EL (cell line): ENCODE measurements at places on chromosomes 2 and 18.

GRCh38 chr2:131105950-131106801 lies 1.0 kb downstream of the PLEKHB2 start:
- peak; percentile 61 for DNase-seq

DNA sequence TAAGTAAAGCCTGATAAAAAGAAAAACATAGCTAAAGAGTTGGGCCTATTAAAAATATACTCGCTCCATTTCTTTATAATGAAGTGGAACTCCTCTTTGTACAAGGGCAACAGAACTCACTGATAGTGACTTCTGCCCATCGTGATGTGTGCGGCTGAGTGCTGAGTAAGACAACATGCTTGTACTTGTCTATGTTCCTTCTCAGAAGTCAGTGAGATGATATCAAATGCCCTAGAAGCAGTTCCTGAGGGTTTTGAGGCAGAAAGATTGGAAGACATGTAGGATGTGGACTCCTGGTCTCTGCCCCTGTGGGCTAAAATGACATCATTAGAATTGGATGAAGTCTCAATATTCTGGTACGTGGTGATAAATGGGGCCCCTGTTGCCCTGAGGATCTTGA lies 73.8 kb downstream of the USP40 start:
- DNase-seq, result no peak

DNA sequence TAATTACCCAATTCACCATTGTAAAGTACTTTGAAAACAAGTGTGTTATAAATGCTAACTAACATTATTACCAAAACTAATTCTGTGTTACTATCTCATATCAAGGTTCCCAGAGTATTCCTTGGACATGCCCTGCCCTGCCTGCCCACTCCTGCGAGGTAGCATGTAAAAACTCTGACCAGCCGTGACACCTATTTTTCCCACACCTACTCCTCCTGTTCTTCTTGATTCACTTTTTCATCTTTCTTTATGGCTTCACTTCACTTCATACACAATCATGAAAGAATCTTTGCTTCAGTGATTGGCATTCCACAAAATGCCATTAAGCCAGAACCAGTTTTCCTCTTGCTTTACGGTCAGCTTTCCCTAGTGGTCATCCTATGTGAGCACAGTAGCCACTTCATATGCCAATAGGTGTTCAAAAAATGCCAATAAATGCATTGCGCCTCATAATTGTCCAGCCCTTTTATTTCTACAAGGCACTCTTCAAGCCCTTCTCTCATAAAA lies 42.6 kb upstream of the SETBP1 start:
- no peak for DNase-seq

DNA sequence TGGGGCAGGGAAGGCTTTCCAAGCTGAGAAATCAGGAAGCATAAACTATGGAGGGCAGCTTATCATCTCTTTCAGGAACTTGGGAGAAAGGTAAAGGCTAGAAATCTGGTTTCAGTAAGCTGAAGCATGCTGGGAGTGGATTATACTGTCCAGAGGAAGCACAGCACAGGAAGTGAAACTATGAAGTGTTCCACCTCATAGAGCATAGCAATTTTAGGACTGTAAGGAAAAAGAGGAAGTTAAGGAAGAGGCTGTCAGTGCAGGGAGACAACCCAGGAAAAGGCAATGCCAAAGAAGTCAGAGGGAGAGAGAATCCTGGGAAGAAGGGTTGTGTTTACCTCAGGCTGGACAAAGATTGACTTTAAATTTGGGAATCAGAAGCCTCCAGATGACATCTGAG lies 51.9 kb downstream of the EFEMP1 start:
- no peak for DNase-seq

DNA sequence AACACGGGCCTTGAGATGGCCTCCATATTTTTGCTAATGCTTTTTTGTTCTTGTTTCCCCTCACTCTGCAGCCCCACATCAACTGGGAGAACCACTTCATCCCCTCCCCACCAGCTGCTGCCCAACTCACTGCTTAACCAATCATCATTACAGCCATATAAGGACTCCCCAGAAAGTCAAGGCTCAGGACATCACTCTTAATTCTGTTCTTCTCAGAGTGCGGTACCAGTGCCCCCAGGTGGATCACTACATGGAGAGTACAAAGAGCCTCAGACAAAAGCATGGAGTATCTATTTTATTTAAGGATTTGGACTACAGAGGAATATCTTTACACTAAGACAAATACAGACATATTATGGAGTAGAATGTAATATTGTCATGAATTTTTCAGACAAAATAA lies 340.6 kb downstream of the PAX3 start:
- no peak for DNase-seq

DNA sequence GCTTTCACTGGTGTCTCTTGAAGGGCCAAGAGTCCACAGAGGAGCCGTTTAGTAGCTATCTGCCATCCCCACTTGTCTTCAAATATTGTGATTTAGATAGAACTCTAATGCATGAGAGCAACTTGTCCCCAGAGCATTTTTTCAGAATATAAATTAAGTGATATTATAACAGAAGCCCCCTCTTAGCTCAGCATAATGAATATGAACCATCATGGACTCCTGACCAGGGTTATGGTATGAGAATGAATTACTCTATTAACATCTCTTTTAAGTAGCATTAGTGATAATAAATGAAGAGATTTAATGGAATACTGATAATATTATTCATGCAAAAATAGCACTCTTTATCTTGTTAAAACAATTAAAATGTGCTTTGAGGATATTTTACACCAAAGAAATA lies 709.6 kb downstream of the GALR1 start:
- no peak for DNase-seq

DNA sequence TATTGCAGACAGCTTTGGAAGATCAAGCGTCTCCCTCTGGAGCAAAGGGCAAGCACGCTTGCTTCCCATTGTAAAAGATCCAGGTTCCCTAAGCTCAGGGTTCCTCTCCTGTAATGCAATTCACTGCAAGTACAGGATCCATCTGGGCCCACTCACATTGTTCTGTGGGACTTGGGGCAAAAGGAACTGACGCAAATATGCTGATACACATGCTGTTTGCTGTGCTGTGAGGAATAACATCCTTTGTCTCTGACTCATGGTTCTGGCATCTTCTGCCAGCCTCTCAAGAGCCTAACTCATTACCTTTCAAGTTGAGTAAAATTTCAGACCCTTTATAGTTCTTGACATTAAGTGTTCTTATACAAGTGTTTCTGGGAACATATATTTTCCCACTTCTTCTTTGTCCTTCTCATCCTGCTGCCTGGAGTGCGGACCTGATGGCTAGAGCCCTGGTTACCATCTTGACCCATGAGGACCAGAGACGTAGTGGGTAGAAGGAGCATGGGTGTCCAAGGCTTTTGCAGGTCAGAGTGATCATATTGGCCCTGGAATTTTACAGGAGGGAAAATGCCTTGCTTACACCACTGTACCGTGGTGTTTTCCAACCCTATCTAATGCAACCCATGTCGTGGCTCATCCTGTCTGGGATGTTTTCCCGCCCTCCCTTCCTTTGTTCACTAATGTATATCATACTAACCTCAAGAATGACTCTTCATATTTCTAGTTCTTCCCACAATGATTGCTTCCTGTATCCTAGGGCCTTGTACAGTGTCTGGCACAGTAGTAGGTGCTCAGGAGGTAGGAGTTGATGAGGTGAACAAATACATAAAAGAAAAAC lies 145.7 kb upstream of the GLI2 start:
- peak; percentile 93 for DNase-seq

- no peak for DNase-seq
Measured at GRCh38 chr2:64329848-64330247, 124.1 kb upstream of the LGALSL start.
